Activated T-helper 9 cell treated with anti-CD3 and anti-CD28 coated beads, Interleukin-2, amount 50 U/mL, for 16 hours (primary cell): ENCODE measurements at places on chromosomes 1 and 21.

DNA sequence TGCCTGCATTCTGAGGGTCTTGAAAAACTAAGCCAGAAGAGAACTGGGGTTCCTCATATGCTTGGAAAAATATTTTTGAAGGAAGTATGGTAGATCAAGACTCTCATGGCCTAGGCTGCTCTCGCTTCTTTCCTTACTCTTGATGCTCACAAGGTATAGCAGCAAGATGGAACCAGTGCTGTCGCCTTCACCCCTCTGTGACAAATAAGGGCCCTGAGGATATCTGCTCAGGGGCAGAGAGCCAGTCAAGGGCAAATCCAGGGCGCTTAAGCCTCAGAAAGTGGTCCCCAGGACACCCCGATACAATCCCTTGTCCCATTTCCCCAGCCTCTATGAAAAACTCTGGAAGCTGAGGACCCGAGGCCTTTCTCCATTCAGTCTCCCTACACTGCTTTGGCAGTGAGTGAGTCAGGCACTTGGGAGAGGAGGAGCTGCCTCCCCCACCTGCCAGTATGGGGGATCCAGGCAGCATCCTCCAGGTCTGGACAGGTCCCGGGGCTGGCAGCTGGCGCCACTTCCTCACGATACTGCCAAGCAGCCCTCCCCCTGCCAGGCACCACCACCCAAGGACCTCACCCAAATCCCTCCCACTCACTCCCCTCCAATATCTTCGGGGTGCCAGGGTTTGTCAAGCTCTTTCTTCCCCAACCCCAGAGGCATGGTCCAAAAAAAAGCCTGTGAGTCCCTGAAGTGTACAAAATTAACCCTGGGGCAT, 1.3 kb downstream of the IGSF9 start:
- DNase-seq = no peak

DNA sequence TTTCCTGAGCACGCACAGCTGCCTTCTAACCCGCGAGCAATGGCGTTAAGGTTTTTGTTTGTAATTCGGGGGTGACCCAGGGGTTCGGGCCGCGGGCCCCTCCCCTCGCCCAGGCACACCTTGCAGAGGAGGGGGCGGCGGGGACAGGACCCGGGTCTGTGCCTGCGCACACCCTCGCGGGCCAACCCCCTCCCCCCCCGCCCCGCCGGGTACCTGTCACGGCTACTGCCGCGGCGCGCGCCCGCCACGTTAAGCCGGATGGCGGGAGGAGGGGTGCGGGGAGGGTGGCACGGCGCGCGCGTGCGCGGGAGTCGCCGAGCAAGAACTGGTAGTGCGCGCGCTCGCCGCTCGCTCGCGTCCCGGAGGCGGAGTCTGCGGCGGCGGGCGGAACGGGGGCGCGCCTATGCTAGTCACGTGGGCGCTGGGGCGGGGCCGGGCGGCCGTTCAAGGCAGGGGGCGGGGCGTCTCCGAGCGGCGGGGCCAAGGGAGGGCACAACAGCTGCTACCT, at the start of gene TPTE:
TSS of gene TPTE (plus strand) at position 493 of the 508 bp plus-strand sequence. CDS start 17,141 bp downstream, outside the sequence.
- DNase-seq = no peak

DNA sequence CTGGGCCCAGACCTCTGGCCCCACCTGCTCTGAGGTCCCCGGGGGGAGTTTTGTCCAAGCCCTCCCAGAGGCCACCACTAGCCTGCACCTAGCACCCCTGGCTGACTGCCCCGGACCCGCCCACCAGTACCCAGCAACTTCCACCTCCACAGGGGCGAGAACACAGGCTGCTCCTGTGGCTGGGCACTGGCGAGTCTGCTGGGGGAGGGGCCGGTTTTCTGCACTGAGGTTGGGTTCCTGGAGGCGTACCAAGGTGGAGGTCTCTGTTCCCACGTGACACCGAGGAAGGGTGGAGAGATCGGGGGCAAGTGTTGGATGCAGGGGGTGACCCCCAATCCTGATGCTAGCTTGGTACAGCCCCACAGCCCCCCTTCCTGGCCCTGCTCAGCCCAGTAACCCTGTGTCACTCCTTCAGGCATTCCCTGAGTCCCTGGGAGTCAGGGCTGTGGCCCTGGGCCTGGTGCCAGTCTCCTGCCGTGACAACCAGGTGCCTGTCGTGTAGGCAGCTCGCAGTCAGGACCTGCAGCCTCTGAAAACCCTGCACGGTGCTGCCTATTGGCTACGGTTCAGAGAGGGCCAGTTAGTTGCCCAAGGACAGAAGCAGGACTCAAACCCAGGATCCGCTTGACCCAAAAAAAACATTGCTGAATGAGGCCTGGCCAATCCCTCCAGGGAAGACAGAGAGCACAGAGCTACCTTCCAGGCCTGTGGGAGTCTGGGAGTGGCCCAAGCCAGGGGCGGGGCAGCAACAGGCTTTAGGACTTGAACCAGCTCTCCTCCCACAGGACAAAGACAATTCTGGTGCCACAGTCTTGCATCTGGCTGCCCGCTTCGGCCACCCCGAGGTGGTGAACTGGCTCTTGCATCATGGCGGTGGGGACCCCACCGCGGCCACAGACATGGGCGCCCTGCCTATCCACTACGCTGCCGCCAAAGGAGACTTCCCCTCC, 3.1 kb downstream of the ESPN start:
- DNase-seq = no peak

DNA sequence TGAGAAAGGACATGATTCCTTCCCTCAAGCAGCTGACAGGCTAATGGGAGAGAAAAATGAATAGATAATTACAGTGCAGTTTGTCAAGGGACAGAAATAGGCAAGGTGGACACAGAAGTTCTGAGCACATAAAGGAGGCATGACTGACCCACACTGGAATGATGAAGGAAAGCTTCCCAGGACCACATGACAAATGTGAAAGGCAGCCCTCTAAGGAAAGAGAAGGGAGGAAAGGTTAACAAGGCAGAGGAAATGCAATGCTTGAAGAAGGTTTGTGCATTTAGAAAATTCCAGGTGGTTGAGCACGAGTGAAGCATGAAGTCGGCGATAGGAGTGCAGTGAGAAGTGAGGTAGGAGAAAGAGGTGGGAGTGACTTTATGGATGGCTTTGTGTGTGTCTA, 37.4 kb downstream of the LAMC2 start:
- no peak for DNase-seq

GRCh38 chr21:18275781-18276180, 31.1 kb downstream of the CHODL start:
- DNase-seq = no peak

GRCh38 chr1:159880430-159880829, 18.0 kb upstream of the VSIG8 start:
- DNase-seq = no peak

GRCh38 chr1:9809100-9809510, 14.7 kb downstream of the CLSTN1 start:
- DNase-seq = no peak

DNA sequence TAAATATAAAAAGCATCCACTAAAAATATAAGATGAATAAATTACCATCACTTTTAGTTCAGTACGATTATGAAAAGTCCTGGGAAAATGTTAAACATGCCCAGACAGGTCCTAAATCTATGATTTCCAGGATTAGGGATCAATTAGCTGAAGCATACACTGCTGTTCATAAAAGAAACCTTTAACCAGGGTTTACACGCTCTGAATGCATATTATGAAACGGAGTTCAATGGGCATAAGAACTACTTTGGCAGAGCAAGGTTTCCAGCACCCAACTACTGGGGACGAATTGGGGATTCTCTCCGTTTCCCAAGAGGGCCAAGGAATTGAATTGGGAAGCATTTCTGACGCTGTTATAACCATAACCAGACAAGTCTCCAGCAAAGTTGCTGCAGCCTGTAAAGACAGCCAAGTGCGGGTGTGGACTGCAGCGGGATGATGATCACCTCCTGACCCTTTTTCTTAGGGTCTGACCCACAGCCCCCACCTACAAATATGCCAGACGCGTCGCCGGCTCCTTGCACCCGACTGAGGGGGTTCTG, 1.6 kb downstream of the SLC30A1 start:
- DNase-seq = no peak

GRCh38 chr1:30191154-30191702, 532.2 kb downstream of the MATN1 start:
- no peak for DNase-seq

- DNase-seq = peak; percentile 38
Observed at GRCh38 chr1:39788758-39789570, at the start of gene BMP8B. BMP8B (minus strand) TSS chr1:39788865; CDS start chr1:39788485, 380 bp downstream.

- no peak for DNase-seq
Observed at GRCh38 chr1:156773607-156774006, 6.3 kb downstream of the PRCC start.

GRCh38 chr1:118987468-118988185, 516 bp downstream of the TBX15 start:
- no peak for DNase-seq

GRCh38 chr1:242201090-242201489, 202.2 kb upstream of the MAP1LC3C start:
- DNase-seq = no peak

DNA sequence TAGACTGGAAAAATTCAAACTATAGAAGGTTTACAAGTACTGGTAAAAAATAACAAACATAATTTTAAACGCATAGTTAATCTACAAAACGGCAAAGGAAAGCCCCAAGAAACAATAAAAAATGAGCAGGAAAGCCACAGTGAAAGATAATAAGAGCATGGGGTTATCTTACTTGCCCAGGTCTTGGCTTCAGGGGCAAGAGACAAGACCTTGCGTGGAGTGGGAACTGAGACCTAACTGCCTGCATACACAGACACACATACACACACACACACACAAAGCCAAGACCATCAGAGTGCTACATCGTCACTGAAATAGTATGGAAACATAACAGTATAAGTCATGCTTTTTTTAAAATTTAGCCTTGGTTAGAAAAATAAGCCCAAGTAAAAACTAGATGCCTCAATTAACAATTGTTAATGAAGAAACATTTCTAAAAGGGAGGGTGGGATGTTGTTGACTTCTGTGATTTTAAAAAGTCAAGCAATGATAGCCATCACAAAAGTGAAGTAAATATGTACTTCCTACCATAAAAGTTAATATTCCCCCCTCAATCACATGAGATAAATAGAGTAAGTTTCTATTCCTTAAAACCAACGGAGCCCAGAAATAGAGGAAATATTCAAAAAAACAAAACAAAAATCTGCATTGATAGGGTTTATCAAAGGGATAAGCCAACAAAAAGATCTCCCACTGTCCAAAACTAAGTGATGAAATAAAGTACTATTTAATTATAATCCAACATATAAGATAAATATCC, 29.4 kb upstream of the CRP start:
- DNase-seq = no peak

- DNase-seq = no peak
Observed at GRCh38 chr1:29856340-29857114, 620.2 kb downstream of the PTPRU start.

GRCh38 chr21:44260791-44261631, 686 bp downstream of the DNMT3L start:
- no peak for DNase-seq

DNA sequence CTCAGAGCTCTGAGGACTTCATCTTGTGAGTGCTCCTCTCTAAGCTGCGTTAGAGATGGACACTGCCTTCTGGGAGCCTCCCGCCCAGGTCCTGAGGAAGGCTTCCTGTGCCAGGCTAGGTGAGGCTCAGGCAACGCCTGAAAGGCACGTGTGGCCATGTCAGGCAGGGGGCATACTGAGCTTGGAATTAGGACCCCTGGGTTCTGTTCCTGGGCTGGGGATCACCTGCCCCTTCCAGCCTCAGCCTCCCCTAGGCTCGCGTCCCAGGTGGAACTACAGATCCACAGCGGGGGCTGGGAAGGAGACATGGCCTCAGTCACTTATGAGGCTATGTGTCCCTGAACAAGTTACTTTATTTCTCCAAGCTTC, 10.0 kb upstream of the ASCL5 start:
- DNase-seq = no peak

GRCh38 chr21:25396135-25396711, 211.1 kb downstream of the MRPL39 start:
- peak; percentile 56 for DNase-seq

GRCh38 chr1:210726621-210727020, 397.9 kb downstream of the HHAT start:
- no peak for DNase-seq

DNA sequence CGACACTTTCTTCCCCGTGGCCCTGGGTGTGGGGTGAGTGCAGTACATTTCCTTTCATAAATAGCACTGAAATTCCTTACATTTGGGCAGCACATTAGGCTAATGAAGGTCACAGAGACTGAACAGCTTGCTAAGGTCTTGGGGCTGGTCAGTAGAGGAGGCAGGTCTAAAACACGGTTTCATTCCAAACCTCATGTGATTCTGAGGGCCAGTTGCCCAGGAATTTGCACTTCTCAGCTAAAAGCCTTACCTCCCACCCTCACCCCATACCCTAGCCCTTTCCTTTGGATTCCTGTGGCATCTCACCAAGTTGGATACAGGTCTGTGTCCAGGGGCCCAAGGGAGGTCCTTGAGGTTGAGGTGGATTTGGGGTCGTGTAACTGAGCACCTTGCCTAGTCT, 147.8 kb upstream of the CD34 start:
- DNase-seq = no peak

DNA sequence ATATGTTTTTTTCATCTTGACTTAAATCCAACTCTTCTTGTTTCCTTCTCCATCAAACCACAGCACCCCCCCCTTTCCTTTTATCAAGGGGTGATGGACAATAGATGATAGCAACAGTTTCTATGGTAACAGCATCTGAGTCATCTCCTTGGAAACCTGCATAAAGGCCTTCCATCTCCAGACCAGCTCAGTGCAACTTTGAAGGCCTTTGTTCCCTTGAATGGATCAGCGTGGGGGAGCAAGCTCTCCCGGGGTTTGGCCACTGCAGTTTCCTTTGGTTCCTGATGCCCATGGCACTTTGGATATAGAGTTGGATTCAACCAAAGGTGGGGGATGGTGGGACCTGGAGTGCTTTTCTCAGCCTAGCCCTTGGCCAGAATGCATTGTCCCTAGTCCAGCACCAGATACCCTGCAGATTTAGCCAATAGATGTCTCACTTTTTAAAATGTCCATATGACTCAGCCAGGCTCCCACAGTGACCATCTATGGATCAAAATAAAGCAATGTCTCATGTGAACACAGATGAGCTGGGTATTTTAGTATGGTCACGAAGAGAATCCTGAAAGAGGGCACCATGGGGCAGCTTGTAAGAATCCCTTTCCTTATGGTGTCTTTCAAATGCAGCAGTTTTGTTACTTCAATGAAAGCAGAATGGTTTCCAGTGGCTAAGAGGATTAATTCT, 127.7 kb downstream of the SPATA46 start:
- DNase-seq = no peak

DNA sequence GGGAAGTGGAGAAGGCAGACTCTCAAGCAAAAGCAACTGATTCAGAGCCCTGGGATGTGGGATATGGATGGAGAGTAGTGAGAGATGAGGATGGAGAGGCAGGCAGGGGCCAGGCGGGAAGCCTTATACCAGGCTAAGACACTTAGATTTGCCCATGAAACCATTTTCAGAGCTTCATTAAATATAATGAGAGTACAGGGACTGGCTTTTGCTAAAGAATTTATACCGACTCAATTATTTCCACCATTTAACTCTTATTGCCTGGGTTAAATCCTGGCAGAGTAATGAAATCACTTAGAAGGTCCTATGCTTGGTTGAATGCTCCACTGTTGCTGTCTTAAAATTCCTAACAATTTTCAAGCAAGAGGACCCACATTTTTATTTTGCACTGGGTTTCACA, 311.7 kb downstream of the KCNH1 start:
- no peak for DNase-seq
